Immature natural killer cell (primary cell): ENCODE measurements at places on chromosomes 1 and 21.
A peak's percentile ranks its signal among the peaks of the same experiment; 100 is the strongest.

- DNase-seq = no peak
Measured at GRCh38 chr1:53616927-53617326, 122.0 kb downstream of the GLIS1 start.

DNA sequence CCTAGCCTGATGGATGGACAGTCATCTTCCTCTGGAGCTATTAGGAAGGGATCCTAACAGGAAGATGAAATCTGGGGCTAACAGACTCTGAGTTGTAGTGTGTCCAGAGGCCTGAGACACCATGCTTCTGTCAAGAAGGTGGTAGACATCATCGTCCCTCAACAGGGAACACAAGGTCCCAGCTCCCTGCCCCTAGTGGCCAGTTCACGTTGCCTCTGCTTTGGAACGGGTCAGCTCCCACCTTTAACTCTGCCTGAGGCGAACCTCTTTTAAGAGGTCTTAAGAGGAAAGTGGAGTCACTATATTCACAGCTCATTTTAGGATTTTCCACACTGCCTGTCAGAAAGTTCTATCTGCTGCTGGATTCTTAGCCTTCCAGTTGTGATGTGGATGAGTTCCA, 28.3 kb downstream of the LRRC71 start:
- no peak for DNase-seq

- no peak for DNase-seq
Measured at GRCh38 chr1:55490547-55490946, 275.4 kb upstream of the USP24 start.

GRCh38 chr1:45643978-45644377, 20.1 kb upstream of the CCDC17 start:
- DNase-seq = no peak

GRCh38 chr1:48693674-48694320, 82.9 kb downstream of the BEND5 start:
- DNase-seq = no peak

GRCh38 chr1:29414086-29414485, 177.8 kb downstream of the PTPRU start:
- DNase-seq = no peak

DNA sequence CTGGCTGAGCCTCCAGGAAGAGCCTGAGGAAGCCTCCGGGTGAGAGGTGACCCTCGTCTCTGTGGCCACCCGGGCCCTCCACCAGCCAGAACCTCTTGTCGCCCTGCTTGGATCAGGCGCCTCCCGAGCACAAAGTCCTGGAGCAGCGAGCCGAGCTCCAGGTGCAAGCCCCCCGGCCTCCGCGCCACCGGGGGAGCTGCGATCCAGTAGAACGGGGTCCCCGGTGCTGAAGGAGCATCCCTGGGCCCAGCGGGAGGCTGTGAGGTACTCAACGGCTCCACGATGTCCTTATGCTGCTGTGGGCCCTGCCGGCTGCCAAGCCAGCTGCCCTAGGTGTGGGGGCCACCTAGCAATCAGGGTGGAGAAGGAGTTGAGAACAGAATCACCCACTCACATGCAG, 102.8 kb downstream of the PRDM16 start:
- DNase-seq = no peak

- DNase-seq = no peak
Measured at GRCh38 chr1:244548558-244549115, 87.6 kb downstream of the CATSPERE start.

- DNase-seq = no peak
Measured at GRCh38 chr1:239493811-239494414, 107.5 kb downstream of the CHRM3 start.

GRCh38 chr1:106912131-106912530, 144.3 kb upstream of the PRMT6 start:
- DNase-seq = no peak

DNA sequence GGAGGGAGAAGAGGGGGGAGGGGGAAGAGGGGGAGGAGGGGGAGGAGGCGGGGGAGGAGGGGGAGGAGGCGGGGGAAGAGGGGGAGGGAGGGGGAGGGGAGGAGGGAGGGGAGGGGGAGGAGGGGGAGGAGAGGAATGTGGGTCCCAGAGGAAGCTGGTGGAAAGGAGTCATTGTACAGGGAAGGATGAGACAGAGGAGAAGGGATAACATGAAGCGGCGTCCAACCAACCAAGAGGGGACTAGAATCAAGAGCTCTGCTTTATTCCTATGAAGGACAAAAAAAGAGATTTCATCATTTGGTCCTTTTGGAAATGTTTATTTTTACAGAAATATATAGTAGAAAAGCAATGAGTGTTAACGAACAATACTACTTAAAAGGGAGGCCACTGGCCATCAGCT, 24.5 kb downstream of the COA6 start:
- no peak for DNase-seq

DNA sequence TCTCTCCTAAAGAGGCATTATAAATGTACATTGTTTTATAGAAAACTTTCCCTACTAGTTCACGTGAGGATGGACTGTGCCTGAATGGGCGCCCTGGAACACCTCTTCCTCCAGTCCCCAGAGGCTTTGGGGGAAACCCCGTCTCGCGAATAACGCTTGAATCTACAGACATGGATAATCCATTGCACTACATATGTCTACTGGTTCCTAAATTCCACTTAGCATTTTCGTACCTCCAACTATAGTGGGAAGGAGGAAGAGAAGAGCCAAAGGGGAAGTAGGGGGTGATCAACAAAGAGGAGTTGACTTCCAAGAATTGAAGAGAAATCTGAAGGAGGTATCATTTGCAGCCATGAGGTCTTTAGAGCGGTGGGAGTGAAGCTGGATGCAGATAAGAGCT, 11.1 kb downstream of the BARHL2 start:
- no peak for DNase-seq

DNA sequence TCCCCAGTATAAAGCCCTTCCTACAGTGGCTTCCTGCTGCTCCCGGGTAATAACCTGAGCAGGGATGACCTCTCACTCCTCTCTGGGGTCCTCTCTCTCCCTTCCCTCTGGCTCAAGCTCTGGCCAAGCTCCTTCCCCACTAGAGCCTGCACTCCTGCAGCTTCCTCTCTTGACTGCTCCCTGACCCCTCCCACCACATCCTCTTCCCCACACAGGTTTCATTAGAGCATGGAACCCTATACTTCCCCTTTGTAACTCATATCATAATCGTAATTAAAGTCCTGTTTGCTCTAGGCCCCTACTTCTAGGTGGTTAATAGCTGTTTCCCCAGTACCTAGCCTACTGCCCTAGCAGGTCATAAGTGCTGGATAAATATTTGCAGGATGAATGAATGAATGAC, 146.2 kb downstream of the C1orf21 start:
- DNase-seq = no peak

GRCh38 chr1:14599183-14599791, 802 bp downstream of the KAZN start:
- no peak for DNase-seq

DNA sequence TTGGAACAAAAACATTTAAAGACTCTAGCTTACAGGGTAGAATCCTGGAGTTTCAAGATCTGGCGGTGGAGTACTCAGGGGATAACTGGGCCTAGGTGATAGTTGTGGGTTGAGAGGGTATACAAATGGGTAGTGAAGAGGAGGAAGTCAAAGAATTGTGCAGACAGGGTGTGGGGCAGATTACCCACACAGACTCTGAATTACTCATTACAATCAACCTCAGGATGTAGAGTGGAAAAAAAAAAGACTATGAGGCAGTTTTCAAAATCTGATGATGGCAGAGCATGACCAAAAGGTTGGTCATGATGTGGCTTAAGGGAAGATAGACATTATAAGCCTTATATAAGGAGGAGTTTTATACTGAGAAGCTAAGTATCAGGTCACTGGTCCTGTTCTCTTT, 44.1 kb upstream of the GLIS1 start:
- no peak for DNase-seq

DNA sequence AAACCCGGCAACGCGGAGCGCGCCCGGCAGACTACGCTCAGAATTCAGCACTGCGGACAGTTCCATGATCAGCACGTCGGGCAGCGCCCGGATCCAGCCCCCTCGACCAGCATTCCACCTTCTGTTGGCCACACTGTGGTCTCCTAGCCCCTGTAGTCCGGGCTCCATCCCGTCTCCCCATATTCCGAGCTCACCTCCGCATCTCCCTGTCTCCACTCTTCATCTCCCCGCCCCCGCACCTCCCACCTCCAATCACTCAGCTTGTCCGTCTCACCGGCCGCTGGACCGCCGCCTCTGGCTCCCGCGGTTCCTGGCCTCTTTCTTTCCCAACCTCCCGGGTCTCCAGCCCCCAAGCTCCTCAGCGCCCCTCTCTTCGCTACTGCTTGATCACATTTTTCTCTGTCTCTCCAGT, 500 bp downstream of the EPHA10 start:
- DNase-seq = peak; percentile 15

DNA sequence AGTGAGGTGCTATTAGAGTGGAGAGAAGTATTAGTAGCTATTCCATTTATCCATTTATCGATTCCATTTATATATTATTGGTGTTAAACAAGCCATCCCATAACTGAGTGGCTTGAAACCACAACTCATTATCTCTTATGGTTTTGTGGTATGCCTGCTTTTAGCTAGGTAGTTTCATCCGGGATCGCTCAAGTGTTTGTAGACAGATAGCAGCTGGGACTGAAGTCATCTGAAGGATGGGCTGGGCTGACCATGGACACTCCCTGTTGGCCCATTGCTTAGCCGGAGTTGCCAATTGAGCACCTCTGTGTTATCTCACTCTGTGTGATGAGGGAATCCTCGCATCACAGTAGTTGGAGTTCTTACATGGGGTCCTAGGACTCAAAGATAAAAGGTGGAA, 622.5 kb downstream of the PLA2G4A start:
- DNase-seq = no peak
